ENCODE measurements at places on chromosomes 4 and X. TPM values are rescaled to one million over a fixed set of nuclear protein-coding genes. Genes with fewer than 3 reads are reported as not detected.

Gene ZAR1
- total RNA-seq, result 0.61 TPM

Gene USP17L25
- not detected for total RNA-seq

DNA sequence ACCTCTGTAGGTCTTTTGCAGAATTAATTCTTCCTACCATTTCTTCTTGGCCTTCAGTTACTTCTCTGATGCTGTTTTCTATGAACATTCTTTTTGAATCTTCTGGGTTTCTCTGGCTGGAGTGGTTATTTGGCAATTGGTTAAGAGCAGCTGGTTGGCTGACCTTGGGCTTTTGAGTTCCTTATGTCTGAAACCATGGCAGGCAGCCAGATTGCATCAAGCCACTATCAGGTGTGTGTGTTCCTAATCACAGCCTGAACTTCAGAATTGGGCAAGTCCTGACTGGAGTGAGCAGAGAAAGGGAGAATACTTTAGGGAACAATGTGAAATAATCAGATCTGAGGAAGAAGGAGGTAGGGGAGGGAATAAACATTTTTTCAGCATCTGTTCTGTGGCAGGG lies 90.2 kb downstream of the ARHGAP10 start:
- no peak for DNase-seq
- H3K4me1 ChIP-seq, result no peaks in the 10 kb centered on the region

GRCh38 chrX:37075892-37076595 lies 67.9 kb downstream of the FAM47C start:
- no peaks in the 10 kb centered on the region for H3K27me3 ChIP-seq
- H3K36me3 ChIP-seq, result peaks cover 2% of the 10 kb centered on the region

GRCh38 chrX:39260965-39261364 lies 459.7 kb downstream of the MID1IP1 start:
- H3K4me1 ChIP-seq, result no peaks in the 10 kb centered on the region
- no peak overlapping the region for H3K4me3 ChIP-seq
- no peak overlapping the region for H3K27ac ChIP-seq
- DNase-seq, result no peak

DNA sequence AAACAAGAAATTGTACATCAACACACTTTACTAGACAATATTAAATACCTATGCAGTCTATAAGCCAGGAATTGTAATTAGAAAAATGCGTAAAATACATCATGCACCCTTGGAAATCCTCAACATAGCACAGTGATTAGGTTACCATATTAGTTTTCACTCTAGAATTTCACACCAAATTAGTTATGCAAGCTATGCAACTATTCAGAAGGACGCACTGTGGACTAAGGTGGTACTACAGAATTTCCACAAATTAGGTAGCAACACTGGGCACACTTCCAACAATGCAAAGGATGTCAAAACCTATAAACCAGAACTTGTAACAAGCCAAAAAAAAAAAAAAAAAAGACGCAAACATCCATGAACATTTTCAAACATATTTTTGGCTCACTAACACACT lies 71.1 kb upstream of the ZCCHC13 start:
- no peak for DNase-seq
- no peaks in the 10 kb centered on the region for H3K27me3 ChIP-seq
- H3K27ac ChIP-seq, result no peak overlapping the region
- peaks cover 9% of the 10 kb centered on the region for H3K36me3 ChIP-seq
- no peaks in the 10 kb centered on the region for H3K4me1 ChIP-seq

- no peak overlapping the region for H3K4me3 ChIP-seq
- H3K4me1 ChIP-seq, result no peaks in the 10 kb centered on the region
- no peak overlapping the region for H3K27ac ChIP-seq
- H3K36me3 ChIP-seq, result no peaks in the 10 kb centered on the region
- H3K27me3 ChIP-seq, result no peaks in the 10 kb centered on the region
- no peak for DNase-seq
Observed at GRCh38 chr4:100166297-100167039, 23.8 kb downstream of the DDIT4L start.

DNA sequence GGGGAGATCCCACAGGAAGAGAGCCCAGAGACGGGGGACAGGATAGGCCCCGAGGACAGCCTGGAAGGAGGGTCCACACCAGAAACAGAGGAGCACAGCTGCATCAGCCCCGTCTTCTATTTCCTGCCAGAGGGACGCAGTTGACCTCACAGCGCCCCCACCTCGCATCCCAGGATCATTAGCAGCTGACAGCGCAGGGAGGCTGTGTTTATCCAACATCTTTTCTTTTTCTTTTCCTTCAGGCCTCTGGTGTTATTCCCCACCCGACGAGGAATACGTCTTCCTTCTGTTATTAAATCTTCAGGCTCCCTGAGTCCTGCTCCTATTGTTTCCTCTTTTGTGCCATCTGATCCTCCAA lies 75.4 kb downstream of the DCHS2 start:
- H3K4me3 ChIP-seq, result peak overlapping the region; percentile 84
- H3K27me3 ChIP-seq, result no peaks in the 10 kb centered on the region
- no peak overlapping the region for H3K27ac ChIP-seq
- DNase-seq, result peak; percentile 74
- peaks cover 2% of the 10 kb centered on the region for H3K4me1 ChIP-seq
- H3K36me3 ChIP-seq, result no peaks in the 10 kb centered on the region

DNA sequence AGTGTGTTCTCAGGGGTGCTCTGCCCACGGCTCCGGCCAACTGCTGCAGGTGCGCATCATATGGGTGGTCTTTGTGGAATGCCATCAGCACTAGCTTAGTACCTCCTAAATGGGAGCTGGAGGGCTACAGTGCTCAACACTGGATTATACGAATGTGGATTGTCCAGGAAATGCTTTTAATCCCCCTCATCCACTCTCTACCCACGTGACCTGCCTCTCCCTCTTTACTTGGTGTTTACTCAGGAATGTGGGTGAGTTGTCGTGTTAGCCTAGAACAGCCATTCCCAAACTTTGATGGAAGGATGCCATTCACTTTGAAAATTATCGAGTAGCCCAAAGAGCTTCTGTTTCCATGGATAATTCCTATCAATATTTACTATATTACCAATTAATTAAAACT lies 150.8 kb downstream of the PTTG2 start:
- no peaks in the 10 kb centered on the region for H3K27me3 ChIP-seq
- peaks cover 29% of the 10 kb centered on the region for H3K36me3 ChIP-seq

All from H9 (cell line).